ENCODE measurements at places on chromosomes 2 and 18. TPM values are rescaled to one million over a fixed set of nuclear protein-coding genes. Genes with fewer than 3 reads are reported as not detected.

STEAP3 gene
- 0.60 TPM for total RNA-seq

CDH2 gene
- 0.37 TPM for total RNA-seq

ESPNL gene
- total RNA-seq: not detected

CCDC102B gene
- 1.6 TPM for total RNA-seq

FBLN7 gene
- total RNA-seq: 9.4 TPM

OXER1 gene
- total RNA-seq: 0.16 TPM

LBX2 gene
- 0.18 TPM for total RNA-seq

EVA1A gene
- 0.23 TPM for total RNA-seq

RGPD3 gene
- total RNA-seq: not detected

CRYGD gene
- total RNA-seq: not detected

MGAT4A gene
- 45.1 TPM for total RNA-seq

CTLA4 gene
- 50.9 TPM for total RNA-seq

DNA sequence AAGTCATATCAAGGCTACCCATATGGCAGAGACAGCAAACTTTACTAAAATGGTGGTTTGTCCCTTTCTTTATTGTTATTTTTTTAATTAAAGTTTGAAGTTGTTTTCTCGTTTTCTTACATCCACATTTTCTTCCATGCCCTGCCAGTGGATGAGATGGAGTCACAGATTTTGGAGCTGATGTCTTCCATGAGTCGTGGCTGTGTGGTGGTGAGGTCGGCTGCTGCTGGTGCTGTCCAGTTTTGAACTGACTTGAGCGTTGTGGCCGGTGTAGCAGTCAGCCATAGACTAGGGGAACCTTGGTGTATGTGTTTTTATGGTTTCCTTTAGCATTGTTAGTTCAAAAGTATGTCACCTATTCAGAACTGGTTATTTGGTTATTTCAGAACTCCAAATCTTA is 182.8 kb downstream of the SH3RF3 start:
- DNase-seq: no peak

DNA sequence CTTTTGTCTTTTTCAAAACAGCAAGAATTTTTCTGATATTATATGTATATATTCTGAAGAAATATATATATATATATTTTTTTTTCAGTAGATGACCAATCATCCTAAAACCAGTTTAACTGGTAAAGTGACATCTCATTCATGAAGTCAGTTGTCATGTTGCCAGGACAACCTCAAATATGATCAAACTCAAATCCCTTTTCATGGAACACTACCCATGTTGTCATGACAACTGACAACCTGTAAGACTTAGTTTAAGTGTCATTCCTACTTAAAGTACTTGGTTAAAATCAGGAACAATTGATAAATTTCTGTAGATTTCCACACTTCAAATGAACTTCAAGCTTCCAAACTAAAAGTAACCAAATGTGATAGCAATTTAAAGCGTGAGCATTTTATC is 101.8 kb upstream of the ERBB4 start:
- DNase-seq: no peak

DNA sequence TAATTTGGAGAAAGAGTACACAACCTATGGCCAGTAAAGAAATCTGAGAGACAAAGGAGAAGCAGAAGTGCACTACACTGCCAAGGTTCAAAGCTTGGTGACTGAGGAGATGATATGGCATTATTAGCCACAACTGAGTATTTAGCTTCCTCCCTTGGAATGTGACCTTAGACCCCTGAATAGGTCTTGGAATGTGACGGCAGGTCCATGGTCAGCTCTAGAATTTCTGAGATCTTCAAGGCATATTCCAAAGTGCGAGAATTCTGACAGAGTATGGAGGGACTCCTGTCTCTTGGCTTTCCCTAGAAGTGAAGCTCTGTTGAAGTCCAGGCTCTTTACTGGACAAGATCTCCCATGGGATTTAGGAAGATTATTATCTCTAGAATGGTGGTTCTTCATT is 130.0 kb upstream of the FN1 start:
- no peak for DNase-seq

DNA sequence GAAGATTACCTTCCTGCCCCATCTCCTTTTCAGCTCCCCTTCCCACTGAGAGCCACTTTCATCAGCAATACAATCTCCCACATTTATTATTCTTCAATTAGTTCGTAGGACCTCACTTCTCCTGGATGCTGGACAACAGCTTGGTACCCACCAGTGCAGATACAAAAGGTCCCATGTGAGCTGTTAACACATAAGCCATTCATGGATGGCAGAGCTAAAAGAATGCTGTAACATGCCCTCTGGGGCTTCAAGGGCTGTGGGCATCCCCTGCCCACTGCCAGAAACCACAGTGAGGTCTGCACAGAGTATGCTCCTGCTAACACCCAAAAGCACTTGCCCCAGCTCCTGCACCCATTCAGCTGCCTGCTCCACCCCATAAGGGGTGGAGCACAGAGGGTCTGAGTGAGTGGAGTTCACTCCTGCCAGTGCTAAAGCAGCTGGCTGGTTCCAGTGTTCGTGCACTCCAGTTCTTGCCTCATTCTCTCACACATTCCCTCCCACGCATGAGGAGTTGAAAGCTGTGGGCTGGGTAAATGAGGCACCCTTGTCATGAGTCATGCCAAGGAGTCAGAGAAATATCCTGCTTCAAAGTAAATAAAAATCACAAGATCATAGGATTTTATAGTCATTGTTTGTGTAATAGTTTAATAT is 305.9 kb upstream of the TMEFF2 start:
- peak; percentile 36 for DNase-seq

GRCh38 chr2:235534678-235535422 is 41.0 kb downstream of the AGAP1 start:
- DNase-seq: no peak

DNA sequence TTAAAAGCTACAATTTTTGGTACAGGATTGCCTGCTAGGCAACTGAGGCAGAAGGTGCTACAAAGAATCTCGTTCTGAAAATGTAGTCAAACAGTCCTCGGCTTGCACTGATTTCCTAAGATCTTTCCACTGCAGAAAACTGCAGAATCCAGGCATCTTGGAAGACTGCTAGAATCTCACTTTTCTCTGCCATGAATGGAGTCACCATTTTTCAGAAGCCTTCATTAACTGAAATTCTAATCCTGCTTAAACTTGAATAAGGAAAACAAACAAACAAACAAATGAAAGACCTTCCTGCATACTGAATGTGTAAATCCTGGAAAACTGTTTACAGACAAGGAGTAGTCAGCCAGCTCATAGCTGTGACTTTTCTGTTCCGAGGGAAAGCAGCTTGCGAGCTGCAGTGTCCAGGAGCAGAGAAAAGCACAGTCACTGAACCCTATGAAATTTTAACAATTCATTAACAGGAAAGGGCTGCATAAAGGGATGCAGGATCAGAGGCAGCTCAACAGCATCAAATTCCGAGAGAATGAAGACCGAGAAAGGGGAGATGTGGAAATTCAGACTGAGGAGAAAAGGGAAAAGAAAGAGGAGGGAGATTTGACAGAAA is 210.5 kb upstream of the PIK3C3 start:
- DNase-seq: no peak

DNA sequence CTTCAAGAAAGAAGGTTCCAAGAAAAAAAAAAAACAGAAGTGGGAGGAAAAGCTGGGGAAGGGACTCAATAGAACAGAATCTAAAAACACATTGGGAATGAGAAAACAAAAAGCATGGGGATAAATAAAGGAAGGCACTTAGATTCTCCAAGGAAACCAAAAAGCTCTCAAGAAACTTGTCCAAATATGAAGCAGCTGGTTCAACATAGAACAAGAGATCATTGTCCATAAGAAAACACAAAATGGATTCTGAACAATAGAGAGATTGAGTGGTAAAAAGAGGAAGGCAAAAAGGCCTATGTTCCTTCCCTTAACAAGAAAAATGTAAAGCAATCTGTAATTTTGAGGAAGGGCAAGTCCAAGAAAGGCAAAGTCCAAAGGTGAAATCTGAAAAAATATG is 32.9 kb upstream of the ALK start:
- no peak for DNase-seq

GRCh38 chr18:57389271-57389670 is 36.9 kb downstream of the ST8SIA3 start:
- no peak for DNase-seq

DNA sequence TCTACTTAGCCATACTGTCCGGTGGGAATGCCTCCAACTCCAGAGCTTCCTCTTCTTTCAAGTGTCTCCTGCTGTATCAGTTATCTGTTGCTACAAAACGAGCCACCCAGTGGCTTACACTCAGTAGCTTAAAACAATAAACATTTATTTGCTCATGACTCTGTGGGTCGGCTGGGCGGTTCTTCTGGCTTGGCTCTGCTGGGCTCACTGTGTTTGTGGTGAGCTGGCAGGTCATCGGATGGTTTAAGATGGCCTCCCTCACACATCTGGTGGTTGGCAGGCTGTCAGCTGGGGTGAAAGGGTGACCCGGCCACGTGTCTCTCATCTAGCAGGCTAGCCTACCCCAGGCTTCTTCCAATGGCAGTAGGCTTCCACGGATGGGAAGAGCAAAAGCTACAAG is 122.4 kb upstream of the SLC1A4 start:
- DNase-seq: no peak

DNA sequence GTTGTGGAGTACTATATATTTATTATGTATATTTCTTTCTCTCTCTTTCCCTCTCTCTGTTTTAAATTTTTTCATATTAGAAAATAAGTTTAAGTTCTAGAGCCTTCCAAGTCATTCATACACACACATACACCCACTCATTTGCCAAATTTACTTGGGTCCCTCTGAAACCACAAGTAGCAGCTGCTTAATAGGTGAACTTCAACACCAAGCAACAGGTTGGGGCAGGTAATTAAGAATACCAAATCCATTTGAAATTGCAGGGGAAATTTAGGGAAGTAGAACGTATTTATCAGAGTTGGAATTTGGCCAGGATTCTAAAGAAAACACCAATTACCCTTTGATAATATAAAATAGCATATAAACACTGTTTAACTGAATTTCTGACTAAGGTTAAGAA is 75.0 kb upstream of the RBBP8 start:
- DNase-seq: no peak

DNA sequence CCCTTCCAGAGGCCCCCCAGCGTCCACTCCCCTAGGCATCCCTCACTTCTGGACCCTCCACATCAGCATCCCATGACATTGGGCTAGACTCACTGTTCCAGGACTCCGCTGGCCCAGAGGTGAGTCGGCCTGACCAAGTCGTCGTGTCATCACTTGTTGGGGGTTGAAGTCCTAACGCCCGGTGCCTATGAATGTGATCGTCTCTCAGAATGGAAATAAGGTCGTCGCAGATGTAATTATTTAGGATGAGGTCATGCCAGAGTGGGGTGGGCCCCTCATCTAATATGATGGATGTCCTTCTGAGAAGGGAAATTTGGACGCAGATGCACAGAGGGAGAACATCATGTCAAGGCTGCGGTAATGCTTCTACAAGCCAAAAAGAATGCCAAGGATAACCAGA is 142.7 kb downstream of the AGAP1 start:
- no peak for DNase-seq

GRCh38 chr18:21327101-21327500 is 85.1 kb downstream of the GREB1L start:
- DNase-seq: no peak

GRCh38 chr2:213087040-213087439 is 64.4 kb downstream of the IKZF2 start:
- DNase-seq: no peak

GRCh38 chr2:172261292-172261691 is 158.6 kb upstream of the DLX2 start:
- no peak for DNase-seq

- DNase-seq: no peak
Measured at GRCh38 chr18:65352186-65352585, 398.6 kb upstream of the CDH7 start.

GRCh38 chr2:162013514-162014475 is 60.2 kb downstream of the DPP4 start:
- no peak for DNase-seq

DNA sequence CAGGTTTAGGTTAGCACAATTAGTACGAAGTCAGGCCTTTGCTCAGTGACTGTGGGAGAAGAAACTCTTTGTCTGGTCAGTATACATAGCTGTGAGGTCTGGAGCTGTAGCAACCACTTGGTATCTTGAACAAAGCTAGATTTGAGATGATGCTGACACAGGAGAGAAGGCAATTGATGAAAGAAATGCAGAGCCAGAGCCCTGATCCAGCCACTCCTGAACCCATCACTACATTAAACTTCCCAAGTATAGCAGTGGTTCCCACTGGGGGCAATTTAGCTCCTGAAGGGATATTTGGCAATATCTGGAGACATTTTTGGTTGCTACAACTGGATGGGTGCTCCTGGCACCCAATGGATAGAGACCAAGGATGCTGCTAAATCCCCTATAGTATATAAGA is 143.9 kb upstream of the SPRED2 start:
- no peak for DNase-seq

- DNase-seq: no peak
Measured at GRCh38 chr2:42886921-42887320, 94.5 kb upstream of the HAAO start.

GRCh38 chr2:234163510-234164045 is 113.1 kb downstream of the SPP2 start:
- DNase-seq: no peak

GRCh38 chr2:96587843-96588242 is 50.3 kb downstream of the KANSL3 start:
- DNase-seq: no peak

DNA sequence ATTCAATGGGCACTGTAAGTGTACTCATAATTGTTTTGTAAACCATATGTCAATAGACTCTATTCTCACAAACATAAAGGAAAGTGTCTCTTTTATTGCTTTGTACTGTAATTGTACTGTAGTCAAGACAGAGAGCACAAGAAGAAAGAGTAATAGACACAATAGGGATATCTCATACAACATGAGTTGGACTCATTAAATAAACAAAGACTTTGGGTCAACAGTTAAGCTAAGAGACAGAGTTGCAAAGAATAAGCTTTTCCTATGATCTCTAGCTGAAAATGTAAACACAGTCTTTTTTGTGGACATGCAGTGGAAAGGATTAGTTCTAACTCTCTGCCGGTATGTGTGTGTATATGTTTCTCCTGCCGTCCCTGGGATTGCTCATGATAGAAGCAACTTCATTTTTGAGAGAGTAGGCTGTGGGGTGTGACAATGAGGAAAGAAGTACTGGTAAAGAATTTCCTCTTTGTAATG is 13.9 kb upstream of the KYNU start:
- DNase-seq: no peak

- DNase-seq: no peak
Measured at GRCh38 chr2:88658326-88658725, 31.1 kb upstream of the EIF2AK3 start.

- DNase-seq: no peak
Measured at GRCh38 chr2:85287721-85288120, 40.1 kb downstream of the TGOLN2 start.

- DNase-seq: no peak
Measured at GRCh38 chr2:222304737-222305515, 6.1 kb upstream of the PAX3 start.

- no peak for DNase-seq
Measured at GRCh38 chr2:32836933-32837332, 109.8 kb upstream of the LTBP1 start.

DNA sequence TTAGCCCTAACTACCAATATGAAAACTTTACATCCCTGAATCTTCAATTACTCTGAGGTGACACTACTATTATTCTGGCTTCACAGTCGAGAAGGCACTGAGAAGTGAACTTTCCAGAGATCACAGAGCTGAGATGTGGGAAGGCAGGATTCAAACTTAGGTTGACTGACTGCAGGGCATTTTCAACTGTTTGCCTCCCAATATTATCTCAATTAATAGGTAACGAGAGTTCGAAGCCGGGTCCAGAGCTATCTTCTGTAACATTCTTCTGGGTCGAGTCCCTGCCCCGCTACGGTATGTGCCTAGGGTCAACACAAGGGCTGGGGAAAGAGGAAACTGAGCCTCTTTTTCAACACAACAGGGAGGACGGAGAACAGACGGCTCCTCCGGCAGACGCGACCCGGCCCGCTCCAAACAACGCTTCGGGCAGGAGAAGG is 740 bp downstream of the CHMP3 start:
- no peak for DNase-seq
